ENCODE measurements at places on chromosomes 6 and 20.

DNA sequence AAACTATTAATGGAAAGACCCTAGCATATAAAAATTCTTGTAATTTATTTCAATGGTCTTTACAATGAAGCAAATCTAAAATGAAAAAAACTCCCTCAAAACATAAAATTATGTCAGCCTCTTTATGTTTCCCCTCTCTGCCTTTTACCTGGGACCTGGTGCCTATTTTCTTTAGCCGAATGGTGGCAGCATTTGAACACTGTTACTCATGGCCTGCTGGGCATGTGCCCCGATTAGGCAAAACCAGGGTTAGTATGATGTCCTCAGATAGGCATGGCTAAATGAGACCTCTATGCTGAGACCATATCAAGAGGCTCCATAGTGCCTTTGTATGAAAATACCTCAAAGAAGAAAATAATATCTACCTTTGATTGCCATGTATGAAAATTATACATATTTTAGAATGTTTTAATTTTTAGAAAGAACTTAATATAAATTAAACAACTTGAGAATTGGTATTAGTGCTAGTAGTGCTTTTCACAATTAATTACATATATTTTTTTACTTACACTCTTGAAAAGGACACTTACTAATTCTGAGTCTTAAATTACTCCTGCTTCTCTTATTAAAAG is 22.5 kb upstream of the C6orf58 start:
- no peak for DNase-seq

GRCh38 chr6:11931296-11932035 is 80.6 kb upstream of the HIVEP1 start:
- DNase-seq: no peak

GRCh38 chr6:163354761-163355425 is 59.6 kb upstream of the QKI start:
- no peak for DNase-seq

- DNase-seq: no peak
These were observed 6.1 kb upstream of the TREML4 start for GRCh38 chr6:41222045-41222444.

GRCh38 chr20:44946271-44946852 is 13.8 kb downstream of the TOMM34 start:
- DNase-seq: no peak

DNA sequence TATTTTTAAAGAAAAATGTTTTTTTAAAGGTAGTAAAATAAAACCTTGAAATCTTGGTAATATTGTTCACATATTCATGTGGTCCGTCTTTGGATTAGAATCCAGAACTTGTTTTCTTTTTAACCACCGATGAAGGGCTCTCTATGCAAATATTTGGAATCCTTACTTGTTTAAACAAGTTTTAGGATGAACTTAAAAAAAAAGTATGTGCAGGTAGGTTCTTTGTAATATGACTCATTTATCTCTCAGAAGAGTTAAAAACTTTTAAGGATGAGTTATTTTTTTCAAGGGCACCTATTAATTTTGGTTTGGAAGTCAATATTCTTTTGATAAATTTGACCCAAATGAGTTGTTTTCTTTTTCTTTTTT is 8.9 kb downstream of the DSP start:
- no peak for DNase-seq
